Mesendoderm (in vitro differentiated cells): ENCODE measurements at places on chromosomes 7 and 10.

DNA sequence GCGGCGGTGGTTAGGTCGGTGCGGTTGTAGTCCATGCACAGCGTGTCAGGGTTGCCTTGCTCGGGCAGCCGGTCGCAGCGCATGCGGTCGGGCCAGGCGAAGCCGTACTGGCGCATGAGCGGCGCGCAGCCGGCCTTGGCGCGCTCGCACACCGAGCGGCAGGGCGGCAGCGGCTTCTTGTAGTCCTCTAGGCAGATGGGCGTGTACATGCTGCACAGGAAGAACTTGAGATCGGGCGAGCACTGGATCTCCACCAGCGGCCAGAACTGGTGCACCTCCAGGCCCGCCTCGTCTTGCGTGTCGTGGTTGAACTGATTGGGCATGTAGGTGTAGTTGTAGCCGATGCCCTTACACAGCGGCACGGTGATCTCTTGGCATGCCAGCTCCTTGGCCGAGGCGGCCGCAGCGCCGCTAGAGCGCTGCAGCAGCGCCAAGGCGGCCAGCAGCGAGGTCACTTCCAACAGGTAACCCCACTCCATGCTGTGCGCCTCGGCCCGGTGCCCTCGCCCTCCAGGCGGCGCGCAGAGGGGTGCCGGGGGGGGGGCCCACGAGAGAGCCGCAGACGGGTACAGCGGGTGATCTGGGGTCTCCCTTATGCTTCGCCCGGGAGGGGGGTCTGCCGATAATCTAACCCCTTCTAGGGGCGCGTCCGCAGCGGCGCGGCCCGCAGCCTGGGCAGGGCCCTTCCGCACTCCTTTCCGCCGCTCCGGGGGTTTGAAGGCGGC lies 983 bp downstream of the FZD8 start:
- DNase-seq, result peak; percentile 93

- DNase-seq, result peak; percentile 58
Observed at GRCh38 chr10:59586407-59586891, 123.2 kb downstream of the SLC16A9 start.

- DNase-seq, result no peak
Observed at GRCh38 chr7:91041901-91042484, 222.2 kb upstream of the FZD1 start.

GRCh38 chr7:108345710-108346336 lies 110.4 kb downstream of the NRCAM start:
- peak; percentile 71 for DNase-seq

- no peak for DNase-seq
Observed at GRCh38 chr10:78451592-78451991, 417.9 kb downstream of the RPS24 start.

GRCh38 chr10:112904000-112904399 lies 46.0 kb upstream of the TCF7L2 start:
- DNase-seq, result no peak

DNA sequence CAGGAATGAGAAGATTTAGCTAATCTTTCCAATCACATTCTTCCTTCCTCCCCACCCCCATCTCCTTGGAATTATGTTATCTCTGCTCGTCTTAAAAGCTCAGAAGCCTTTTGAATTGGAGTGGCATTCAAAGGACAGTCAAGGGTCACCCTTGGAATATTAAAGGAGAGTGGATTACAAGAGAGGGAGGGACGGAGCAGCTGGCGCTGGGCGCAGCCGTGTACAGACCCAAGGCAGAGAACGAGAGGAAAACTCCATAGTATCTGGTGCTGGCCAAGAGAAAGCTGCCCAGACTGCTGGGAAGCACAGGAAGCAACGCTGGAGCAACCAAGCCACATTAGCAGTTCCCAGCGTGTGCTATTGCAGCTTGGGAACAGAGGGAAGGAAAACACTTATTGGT lies 95.7 kb downstream of the POU6F2 start:
- peak; percentile 89 for DNase-seq

DNA sequence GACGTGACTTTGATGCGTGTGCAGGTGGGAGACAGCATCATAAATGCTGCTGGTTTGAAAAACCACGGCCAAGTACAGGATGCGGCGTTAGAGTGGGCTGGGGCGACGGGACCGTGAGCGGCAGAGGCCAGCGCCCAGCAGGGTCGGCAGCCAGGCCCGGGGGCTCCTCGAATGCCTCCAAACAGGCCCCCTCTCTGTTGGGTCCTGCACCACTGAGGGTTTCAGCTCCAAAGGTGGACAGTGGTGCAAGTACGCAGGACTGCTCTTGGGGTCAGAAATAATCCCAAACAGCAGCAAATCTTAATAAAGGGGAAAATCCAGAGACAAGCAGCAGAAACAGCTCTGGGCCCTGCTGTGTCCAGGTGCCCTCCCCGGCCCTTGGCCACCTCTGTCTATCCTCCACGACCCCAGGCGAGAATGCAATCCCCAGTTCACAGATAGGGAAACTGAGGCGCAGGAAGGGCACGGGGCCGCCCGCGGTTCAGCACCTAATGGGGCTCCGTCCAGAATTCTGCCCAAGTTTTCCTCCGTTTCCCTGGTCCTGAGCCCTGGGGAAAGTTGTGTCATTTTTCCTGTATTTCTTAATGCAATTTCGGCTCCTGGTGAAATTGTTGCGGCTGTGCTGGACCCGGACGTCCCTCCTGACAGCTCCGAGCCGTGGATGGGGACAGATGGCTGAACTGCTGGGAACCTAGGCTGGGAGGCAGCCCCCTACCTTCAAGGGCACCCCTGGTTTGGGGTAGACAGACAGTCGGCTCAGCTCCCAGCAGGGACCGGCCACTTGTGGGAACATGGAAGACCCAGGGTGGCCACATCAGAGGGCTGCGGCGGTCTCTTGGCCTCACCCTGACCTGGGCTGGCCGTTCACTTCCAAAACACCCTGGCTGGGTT lies 97.4 kb downstream of the FOXL3 start:
- no peak for DNase-seq

- DNase-seq, result peak; percentile 34
Observed at GRCh38 chr10:131901181-131901829, 497 bp downstream of the PPP2R2D start.

- no peak for DNase-seq
Observed at GRCh38 chr7:23955145-23955544, 245.1 kb downstream of the STK31 start.

GRCh38 chr7:157962458-157963306 lies 624.9 kb downstream of the PTPRN2 start:
- no peak for DNase-seq

GRCh38 chr7:41788556-41788955 lies 85.7 kb upstream of the INHBA start:
- DNase-seq, result no peak

DNA sequence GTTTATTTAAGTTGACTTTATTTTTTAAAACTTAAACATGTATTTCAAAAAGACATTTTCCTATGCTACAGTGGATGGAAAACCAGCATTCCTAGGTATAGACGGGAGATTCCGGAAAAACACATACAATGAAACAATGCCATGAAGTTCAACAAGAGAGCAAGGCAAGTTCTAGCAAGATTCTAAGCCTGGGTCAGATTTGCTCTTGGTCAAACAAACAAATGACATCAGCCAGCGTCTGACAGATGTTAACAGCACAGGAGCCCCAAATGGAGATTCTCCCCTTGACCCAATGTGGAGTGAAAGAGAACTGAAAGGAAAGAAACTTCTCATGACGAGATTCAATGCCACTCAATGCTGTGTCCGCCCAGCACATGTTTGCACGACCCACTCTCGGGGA lies 149.9 kb downstream of the NEURL1 start:
- no peak for DNase-seq

DNA sequence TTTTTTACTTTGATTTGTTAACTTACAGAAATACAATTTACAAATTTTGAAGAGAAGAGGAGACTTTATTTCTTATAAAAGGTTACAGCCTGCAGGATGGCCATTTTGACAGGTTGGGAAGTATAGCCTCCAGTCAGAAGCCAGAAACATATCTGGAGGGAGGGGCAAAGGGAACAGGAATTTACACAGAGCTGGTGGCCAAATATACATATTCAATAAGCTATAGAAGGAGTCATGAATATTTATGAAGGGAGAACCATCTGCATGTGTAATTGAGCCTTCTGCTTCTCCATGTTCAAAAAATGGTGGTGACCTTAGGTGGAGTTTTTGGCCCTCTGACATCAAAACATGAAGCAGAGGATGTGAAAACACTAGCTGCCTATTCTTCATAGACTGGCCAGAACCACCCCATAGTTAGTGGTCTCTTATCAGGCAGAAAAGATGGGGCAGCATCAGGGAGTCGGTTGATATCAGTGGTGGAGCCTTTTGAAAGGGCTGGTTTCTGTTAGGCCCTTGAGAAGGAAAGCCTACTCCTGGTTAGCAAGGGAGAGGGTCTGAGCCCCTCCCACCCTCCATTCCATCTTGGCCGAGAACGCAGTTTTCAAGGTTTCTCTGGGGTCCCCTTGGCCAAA lies 57.2 kb downstream of the ENTPD1 start:
- no peak for DNase-seq

DNA sequence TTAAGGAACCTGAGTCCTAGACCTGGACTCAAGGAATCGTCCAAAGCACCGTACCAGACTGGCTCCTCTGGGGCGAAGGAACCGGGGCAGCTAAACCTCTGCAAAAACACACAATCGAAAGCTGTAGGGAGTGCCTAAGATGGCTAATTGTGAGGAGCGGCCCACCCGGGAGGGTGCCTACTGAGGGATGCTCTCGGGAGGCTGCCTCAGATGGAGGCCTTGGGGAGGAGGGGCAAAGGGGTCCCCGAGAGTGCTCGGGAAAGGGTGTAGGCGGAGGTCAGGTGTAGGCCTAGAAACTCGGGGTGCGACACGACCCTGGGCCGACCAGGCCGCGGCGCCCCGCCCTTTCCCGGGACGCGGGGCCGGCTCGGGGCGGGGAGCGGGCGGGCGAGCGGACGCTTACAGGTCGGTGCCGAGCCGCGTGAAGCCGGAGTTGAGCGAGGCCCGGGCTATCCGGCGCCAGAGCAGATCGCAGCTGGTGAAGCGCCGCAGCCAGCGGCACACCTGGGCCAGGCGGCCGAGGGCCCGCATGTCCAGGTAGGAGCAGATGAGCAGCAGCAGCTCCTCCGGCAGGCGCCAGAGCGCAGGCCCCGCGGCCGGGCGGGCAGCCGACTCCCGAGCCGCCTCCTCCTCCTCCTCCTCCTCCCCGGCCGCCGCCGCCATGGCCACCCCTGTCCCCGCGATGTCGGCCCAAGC lies 844 bp downstream of the FBXW4 start:
- peak; percentile 73 for DNase-seq

DNA sequence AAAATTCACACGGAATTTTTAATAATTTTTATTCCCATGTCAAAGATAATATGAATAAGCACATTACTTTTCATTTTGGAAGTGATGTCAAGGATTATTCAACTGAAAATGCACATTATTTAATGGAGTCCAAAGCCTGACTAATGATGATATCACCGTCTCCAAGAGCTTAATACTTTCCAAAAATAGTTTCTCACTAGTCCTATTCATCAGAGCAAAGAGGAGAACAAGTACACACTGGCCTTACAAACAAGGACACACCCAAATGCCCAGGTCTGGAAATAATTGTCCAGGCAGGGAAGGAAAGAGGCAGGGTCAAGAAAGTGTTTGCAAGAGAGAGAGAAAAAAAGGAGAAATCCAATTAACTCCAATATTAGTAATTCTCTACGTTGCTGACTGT lies 216.8 kb upstream of the CCDC6 start:
- DNase-seq, result no peak
